ENCODE measurements at places on chromosomes 6 and 20.

DNA sequence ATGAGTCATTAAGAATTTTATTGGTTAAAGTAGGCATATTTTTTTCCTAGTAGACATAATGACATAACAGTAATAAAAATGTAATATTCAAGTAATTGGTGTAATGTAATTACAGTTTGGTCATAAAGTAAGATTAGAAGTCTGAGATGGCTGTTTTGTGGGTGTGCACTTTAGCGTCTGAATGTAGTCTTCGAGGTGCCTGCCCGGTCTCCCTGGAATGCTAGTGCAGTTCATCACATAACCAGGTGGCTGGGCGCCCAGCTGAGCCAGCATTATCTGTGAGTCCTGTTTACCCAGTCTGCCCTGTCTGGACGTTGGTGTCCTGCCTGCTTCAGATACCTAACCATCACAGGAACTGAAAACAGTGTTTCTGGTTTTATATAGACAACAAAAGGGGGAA lies 419.1 kb downstream of the CDC5L start:
- DNase-seq: no peak

DNA sequence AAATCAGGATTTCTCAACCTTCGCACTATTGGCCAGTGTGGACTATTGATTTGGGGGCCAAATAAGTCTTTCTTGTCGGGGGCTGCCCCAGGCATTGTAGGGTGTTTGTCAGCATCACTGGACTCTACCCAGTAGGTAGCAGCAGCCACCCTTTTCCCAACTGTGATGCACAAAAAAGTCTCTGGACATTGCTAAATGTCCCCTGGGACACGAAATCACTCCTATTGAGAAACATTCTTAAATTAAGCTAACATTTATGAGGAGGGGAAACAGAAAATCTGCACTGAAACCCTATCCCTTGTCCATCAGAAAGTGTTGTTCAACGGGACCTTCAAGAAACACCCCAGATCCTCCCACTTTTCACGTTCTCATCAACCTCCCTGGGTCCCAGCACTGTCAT lies 54.2 kb downstream of the NFATC2 start:
- DNase-seq: no peak

- no peak for DNase-seq
Observed at GRCh38 chr20:37571033-37571432, 43.4 kb upstream of the BLCAP start.

GRCh38 chr20:11807054-11808048 lies 110.3 kb upstream of the BTBD3 start:
- no peak for DNase-seq

DNA sequence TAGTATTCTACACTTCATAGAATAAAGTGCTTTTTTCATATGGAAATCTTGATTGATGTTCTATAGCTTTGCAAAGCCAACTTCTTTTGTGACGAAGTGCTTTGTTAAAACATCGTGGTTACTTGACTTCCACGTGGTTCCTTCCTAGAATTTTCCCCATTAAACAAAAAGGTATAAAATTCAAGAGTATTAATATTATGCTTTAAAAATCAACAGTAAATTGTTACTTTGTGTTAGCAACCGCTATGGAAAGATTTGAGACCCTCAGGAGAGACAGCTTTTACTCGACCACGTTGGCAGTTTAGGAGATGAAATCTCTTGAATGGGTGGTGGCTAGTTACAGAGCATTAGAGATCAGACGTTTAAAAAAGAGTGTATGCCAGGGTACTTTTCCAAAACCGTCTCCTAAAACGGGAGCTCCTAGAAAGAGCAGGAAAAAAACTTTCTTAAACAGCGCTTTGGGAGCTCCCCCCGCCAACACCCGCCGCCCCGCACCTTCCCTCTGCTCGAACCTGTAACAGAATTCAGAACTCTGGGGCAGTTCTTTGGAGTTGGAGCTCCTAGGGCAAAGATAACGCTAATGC lies 920 bp downstream of the GJA1 start:
- no peak for DNase-seq
